Cardiac fibroblast (primary cell): ENCODE measurements at places on chromosomes 7 and 10.

DNA sequence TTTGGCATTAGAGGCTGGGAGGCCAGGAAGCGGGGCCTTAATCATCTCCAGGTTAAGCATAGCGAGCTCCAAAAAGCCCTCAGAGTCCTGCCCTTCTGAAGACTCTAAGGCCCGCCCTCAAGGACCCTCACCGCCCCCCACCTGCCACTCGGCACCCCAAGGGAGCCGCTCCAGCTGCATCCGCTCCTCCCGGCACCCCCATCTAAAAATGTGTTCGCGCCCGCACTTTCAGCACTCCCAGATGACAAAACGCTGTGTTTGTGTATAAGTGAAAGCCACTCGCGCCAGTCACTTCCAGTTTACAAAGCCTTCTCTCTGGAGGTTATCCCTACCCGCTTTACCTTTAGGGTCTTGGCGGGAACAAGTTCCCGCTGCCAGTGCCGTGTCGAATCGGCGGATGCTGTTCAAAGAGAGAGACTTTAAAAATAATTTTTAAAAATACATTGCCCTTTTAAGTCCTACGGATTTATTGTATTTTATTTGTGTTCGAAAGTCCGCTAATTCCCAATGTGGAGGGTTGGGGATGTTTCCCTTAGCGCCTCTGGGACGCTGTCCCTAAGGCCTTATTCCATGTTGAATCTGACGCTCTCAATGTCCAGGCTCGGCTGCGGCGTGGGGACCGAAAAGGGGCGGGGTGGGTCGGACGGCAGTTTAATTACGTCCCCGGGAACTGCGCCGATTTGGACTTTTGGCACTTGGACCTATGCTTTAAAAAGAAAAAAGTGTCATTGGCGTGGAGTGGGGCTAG, at the start of the genes DCLRE1A and NHLRC2:
TSS of gene DCLRE1A (minus strand) at position 70 of the 748 bp plus-strand sequence. CDS start 900 bp downstream, outside the sequence.
TSS of gene NHLRC2 (plus strand) at position 649 of the 748 bp plus-strand sequence. CDS start 212 bp downstream, outside the sequence.
- peak; percentile 87 for DNase-seq

- DNase-seq = peak; percentile 98
These were observed 478.5 kb downstream of the KIF20B start for GRCh38 chr10:90179696-90180407.

DNA sequence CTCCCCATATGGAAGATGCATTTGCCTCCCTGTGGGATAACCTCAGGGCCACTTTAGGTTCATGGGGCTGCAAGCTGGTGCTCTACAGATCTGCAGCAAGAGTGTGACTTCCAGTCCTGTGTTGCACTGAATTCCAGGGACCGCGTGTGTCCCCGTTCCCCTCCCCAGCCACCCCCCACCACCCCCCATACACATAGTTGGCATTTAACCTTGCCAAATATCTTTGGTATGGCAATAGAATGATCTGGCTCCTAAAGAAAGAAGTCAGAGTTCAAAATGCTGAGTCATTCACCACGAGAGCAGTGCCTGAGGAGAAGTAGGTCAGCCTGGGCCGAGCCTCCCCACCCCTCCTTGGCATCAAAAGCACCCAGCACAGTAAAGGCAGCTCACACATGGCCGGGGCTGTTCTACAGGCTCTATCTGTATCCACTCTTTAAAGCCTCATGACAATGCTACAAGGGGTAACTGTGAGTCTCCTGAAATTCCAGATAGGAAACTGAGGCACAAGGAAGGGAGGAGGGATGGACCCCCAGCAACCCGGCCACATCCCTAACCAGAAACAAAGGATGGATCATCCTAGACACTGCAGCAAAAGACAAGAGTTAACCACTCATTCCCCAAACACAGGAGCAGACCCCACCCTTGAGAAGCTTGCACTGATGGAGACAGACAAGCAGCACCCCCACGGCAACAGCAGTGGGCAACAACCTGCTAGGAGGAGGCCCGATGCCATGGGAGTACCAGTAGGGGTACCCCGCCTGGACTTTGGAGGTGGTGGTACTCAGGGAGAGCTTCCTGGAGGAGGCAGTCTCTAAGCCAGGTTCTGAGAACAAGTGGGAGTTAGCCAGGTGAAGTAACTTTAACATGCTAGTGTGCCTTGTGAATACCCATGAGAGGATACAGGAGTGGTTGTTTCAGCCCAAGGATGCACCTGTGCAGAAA, 70.3 kb upstream of the NANOS1 start:
- DNase-seq = peak; percentile 86

DNA sequence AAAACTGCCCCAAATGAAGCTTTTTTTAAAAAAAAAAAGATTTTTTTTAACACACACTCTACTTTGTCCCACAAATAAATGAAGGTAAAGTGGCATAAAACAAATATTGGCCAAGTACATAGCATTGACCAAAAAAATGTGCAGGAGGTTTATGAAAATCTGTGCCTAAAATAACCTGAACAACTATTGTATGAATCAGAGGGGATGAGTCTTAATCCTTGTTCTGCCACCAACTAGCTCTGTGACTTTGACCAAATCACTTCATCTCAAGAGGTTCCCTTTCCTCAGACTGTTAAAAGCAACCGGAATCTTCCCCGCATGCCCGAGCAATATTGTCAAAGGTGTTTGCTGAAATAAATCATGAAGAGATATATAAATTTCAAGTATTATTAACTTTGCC, 150.4 kb upstream of the NEBL start:
- DNase-seq = peak; percentile 59

- no peak for DNase-seq
These were observed 42.4 kb downstream of the C10orf120 start for GRCh38 chr10:122657255-122657654.

- peak; percentile 42 for DNase-seq
These were observed 1.4 kb downstream of the ZMIZ1 start for GRCh38 chr10:79070081-79070605.
